ENCODE measurements at places on chromosomes 12 and 14. TPM values are rescaled to one million over a fixed set of nuclear protein-coding genes. Genes with fewer than 3 reads are reported as not detected.
A peak's percentile ranks its signal among the peaks of the same experiment; 100 is the strongest.

GRCh38 chr12:106493531-106493930 is 89.3 kb upstream of the RFX4 start:
- peak; percentile 17 for DNase-seq
- H3K27me3 ChIP-seq: no peaks in the 10 kb centered on the region
- H3K36me3 ChIP-seq: no peaks in the 10 kb centered on the region

DNA sequence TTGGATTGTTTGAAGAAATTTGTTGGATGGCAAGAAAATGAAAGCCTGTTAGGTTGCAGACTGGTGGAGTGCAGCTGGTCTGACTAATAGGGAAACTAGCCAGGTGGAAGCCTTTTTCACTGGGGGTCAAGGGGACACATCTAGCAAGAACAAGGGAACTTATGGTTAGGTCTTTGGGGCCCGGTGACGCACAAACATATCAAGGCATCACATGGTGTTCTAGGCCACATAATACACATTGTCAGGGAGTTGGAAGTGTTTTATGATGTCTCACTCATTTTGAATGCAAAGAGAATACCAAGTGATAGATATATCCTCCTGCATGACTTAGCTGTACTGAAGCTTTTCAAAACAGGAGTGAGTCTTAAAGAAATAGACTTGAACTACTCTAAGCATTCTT is 351.2 kb downstream of the KCNH5 start:
- no peak overlapping the region for H3K27ac ChIP-seq
- no peaks in the 10 kb centered on the region for H3K4me1 ChIP-seq
- H3K27me3 ChIP-seq: no peaks in the 10 kb centered on the region
- H3K36me3 ChIP-seq: no peaks in the 10 kb centered on the region
- H3K4me3 ChIP-seq: no peak overlapping the region
- peak; percentile 73 for DNase-seq

MIP gene
- not detected for polyA plus RNA-seq

LRRK2 gene
- polyA plus RNA-seq: 1.2 TPM

SHMT2 gene
- 150 TPM for polyA plus RNA-seq

DNA sequence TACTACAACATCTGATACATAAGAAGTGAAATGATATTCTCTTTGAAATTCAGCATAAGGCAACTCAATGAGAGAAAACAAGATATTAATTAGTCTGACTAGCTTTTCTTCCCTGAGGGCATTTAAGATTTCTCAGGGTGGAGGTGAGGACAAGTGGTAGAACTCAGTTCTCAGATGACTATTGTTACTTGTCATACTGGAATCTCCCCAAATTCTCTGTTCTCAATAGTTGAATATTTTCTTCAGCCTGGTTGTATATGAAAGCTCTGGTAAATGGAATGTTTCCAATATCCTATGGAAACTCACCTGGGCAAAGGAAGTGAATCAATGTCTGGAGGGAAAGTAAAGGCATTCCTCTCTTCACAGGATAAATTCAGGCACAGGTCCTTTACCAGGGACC is 18.2 kb upstream of the ITGA5 start:
- H3K4me1 ChIP-seq: no peaks in the 10 kb centered on the region
- H3K36me3 ChIP-seq: no peaks in the 10 kb centered on the region
- H3K27me3 ChIP-seq: no peaks in the 10 kb centered on the region

GRCh38 chr14:68526512-68527091 is 266.3 kb downstream of the ZFP36L1 start:
- H3K27me3 ChIP-seq: no peaks in the 10 kb centered on the region
- DNase-seq: no peak
- no peaks in the 10 kb centered on the region for H3K36me3 ChIP-seq
- H3K4me1 ChIP-seq: peaks cover 38% of the 10 kb centered on the region

GRCh38 chr14:101473795-101474562 is 87.3 kb upstream of the DIO3 start:
- no peaks in the 10 kb centered on the region for H3K36me3 ChIP-seq
- DNase-seq: no peak
- peaks cover 50% of the 10 kb centered on the region for H3K4me1 ChIP-seq
- H3K27ac ChIP-seq: no peak overlapping the region

Data from small intestine (tissue), 16 donors.